IMR-90 (cell line): ENCODE measurements at places on chromosomes 2 and 18.

DNA sequence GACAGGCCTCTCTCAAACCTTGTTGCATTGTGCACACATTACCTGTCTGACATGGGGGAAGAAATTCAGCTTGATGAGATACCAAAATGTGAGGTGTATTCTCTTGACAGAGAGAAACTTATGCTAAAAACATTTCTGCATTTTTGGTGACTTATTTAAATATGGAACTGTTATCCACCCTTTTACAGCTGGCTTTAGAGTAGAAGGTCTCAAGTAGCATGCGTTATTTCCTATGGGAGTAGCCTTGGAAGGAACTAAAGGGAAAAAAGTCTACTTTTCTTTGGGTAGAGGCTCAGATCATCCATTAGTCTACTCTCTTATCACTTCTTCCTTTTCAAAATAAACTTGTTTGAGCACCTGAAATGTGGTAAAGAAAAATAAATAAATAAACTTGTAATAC lies 56.5 kb upstream of the TWSG1 start:
- H3K4me3 ChIP-seq: no peak overlapping the region
- peaks cover 16% of the 10 kb centered on the region for H3K36me3 ChIP-seq

DNA sequence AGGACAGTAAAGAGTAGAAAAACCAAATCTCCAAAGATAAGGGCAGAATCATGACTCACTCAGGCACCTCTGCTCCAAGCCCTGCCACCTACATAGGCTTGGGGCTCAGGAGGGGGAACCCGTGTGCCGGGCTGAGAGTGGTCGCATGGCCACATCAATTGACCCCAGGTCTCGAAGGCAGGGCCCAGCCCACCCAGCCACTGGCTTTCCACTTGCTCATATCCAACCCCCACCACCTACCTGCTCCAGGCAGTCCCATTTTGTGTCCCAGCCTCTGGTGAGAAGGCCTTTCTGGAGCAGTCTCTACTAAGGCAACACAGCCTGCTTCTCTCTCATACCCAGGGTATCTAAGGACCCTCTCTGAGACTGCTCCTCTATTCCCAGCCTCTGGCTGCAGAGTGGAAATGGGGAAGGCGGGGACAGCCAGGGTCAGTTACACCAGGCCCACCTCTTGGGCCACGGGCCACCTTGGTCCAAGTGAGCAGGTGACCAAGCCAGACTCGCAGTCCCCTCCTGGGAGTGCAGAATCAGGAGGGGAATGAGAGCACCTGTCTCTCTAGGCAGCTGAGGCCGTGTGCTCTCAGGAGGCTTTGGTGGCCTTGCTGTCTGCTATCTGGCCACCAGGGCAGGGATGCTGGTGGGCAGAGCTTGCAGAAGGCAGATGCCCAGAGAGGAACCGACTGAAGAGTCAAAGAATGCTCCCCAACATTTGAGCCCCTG lies 20.8 kb downstream of the TFCP2L1 start:
- H3K4me1 ChIP-seq: no peaks in the 10 kb centered on the region
- H3K36me3 ChIP-seq: no peaks in the 10 kb centered on the region
- no peak overlapping the region for H3K27ac ChIP-seq

DNA sequence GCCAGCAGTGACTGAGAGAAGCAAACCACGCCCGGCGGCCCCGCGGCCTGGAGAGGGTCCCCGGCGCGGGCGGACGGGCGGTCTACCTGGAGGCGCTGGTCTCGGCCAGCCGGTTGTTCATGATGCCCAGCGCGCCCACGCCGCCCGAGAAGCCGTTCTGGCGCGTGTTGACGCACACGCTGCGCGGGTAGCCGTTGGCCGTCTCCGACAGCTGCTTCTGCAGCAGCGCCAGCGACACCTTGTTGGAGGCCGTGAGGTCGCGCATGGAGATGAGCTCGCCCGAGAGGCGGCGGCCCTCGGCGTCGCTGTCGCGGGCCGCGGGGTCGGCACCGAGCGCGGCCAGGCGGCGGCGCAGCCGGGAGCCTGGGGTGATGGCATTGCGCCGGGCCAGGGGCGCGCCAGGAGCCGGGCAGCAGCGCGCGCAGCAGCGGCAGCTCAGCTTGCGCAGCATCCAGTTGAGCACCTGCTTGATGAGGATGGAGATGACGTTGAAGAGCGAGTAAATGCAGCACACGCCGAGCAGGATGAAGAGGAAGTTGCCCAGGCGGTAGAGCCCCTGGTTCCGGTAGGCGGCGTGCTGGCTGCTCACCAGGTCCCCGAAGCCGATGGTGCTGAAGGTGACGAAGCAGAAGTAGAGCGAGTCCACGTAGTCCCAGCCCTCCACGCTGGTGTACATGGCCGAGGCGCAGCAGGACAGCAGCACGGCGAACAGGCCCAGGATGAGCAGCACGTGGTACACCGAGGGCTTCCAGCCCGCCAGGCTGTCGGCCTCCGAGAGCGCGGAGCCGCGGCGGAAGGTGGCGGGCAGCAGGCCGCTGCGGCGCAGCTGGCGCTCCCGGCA lies 118.1 kb downstream of the MSH2 start:
- DNase-seq: peak; percentile 61
- peak overlapping the region; percentile 45 for H3K4me3 ChIP-seq
- no peaks in the 10 kb centered on the region for H3K36me3 ChIP-seq
- no peak overlapping the region; the same call in 1 of the 2 replicates for H3K27ac ChIP-seq
- H3K27me3 ChIP-seq: peaks cover 24% of the 10 kb centered on the region
- peaks cover 2% of the 10 kb centered on the region; the same call in 1 of the 2 replicates for H3K4me1 ChIP-seq

GRCh38 chr2:165067643-165068486 lies 112.5 kb upstream of the SLC38A11 start:
- H3K4me1 ChIP-seq: no peaks in the 10 kb centered on the region; the same call in 1 of the 2 replicates
- no peak overlapping the region for H3K27ac ChIP-seq
- peak; percentile 23 for DNase-seq
- H3K4me3 ChIP-seq: no peak overlapping the region; the same call in 1 of the 2 replicates

GRCh38 chr2:113157897-113158753 lies 15.6 kb upstream of the PSD4 start:
- H3K27me3 ChIP-seq: peaks cover 23% of the 10 kb centered on the region
- no peak overlapping the region for H3K4me3 ChIP-seq
- peak; percentile 26 for DNase-seq
- no peaks in the 10 kb centered on the region; the same call in 1 of the 2 replicates for H3K4me1 ChIP-seq
- H3K36me3 ChIP-seq: no peaks in the 10 kb centered on the region

- no peaks in the 10 kb centered on the region for H3K36me3 ChIP-seq
- no peak for DNase-seq
- H3K4me3 ChIP-seq: no peak overlapping the region
- H3K27me3 ChIP-seq: no peaks in the 10 kb centered on the region
- H3K27ac ChIP-seq: no peak overlapping the region
Measured at GRCh38 chr2:1156059-1156458, 205.4 kb downstream of the SNTG2 start.

- no peaks in the 10 kb centered on the region for H3K36me3 ChIP-seq
- no peak overlapping the region for H3K27ac ChIP-seq
- H3K4me1 ChIP-seq: no peaks in the 10 kb centered on the region
- H3K4me3 ChIP-seq: no peak overlapping the region
- peaks cover 9% of the 10 kb centered on the region for H3K27me3 ChIP-seq
Measured at GRCh38 chr18:48308027-48308635, 101.1 kb downstream of the ZBTB7C start.

- no peaks in the 10 kb centered on the region for H3K36me3 ChIP-seq
- no peaks in the 10 kb centered on the region for H3K27me3 ChIP-seq
- no peak for DNase-seq
- no peak overlapping the region for H3K27ac ChIP-seq
- H3K4me1 ChIP-seq: no peaks in the 10 kb centered on the region
Measured at GRCh38 chr18:71362140-71362539, 1073.3 kb downstream of the SOCS6 start.

GRCh38 chr2:100940766-100941645 lies 61.1 kb upstream of the RPL31 start:
- no peak overlapping the region for H3K27ac ChIP-seq
- DNase-seq: no peak
- H3K4me3 ChIP-seq: no peak overlapping the region

GRCh38 chr2:15584767-15585469 lies 6.8 kb upstream of the DDX1 start:
- no peak overlapping the region for H3K4me3 ChIP-seq
- H3K36me3 ChIP-seq: no peaks in the 10 kb centered on the region
- no peak overlapping the region for H3K27ac ChIP-seq
- H3K4me1 ChIP-seq: no peaks in the 10 kb centered on the region
- H3K27me3 ChIP-seq: peaks cover 3% of the 10 kb centered on the region; the same call in 1 of the 2 replicates

- no peak overlapping the region for H3K27ac ChIP-seq
- no peaks in the 10 kb centered on the region for H3K4me1 ChIP-seq
- DNase-seq: no peak
- no peaks in the 10 kb centered on the region for H3K36me3 ChIP-seq
- peaks cover 2% of the 10 kb centered on the region for H3K27me3 ChIP-seq
- H3K4me3 ChIP-seq: no peak overlapping the region
Measured at GRCh38 chr2:70608373-70608772, 54.7 kb upstream of the TGFA start.

DNA sequence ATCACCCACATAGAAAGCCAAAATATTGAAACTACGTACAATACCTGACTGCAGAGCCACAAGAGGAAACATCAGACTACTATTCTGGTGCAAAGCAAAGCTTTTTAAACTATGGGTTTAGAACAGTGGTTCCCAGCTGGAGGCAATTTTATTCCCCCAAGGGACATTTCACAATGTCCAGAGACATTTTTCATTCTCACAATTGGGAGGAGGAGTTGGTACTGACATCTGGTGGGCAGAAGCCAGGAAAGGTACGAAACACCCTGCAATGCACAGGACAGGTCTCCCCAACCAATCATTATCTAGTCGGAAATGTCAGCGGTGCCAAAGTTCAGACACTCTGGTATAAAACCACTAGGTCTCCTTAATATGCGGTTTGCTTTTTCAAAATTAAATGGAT lies 88.4 kb upstream of the ARL5A start:
- no peaks in the 10 kb centered on the region for H3K27me3 ChIP-seq
- H3K4me3 ChIP-seq: no peak overlapping the region
- no peak overlapping the region for H3K27ac ChIP-seq
- H3K4me1 ChIP-seq: no peaks in the 10 kb centered on the region
- H3K36me3 ChIP-seq: no peaks in the 10 kb centered on the region
